Stimulated activated CD8-positive, alpha-beta memory T cell treated with anti-CD3 and anti-CD28 coated beads, Interleukin-2, amount 100 ng/mL, for 1 hour (primary cell): ENCODE measurements at places on chromosomes 5 and 9.

DNA sequence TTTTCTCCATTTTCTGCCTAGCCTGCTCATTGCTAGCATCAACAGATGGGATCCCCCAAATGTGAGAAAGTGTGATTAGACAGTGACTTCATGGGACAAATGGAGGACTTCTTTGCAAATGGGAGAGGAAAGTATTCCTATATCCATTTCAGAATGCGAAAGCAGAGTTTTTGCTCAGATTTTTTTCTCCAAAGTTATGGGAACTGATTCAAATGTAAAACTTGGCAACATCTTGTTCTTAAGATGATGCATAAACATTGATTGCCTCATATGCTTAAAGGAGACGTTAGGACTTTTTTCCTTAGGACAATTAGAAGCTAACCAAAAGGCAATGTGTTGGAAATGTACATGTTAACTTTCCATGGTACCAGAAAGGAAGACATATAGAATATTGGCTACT lies 704.3 kb upstream of the ZNF608 start:
- no peak for DNase-seq

DNA sequence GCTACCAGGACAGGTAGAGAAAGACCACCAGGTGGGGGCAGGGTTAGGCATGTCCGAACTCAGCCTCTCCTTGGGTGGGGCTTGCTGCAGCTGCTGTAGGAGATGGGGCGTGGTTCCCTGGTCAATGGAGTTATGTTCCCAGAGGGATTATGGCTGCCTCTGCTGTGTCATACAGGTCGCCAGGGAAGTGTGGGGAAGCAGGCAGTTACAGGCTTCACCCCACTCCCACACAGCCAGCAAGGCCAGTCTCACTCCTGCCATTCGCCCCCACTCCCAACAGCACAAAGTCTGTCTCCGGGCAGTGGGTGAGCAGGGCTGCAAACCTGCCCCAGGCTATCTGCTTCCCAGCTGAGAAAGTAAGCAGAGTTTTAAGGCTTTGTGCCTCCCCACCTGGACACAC lies 20.0 kb upstream of the CEP72 start:
- DNase-seq: no peak

- no peak for DNase-seq
These were observed 14.0 kb upstream of the PWWP2A start for GRCh38 chr5:160133071-160133917.

DNA sequence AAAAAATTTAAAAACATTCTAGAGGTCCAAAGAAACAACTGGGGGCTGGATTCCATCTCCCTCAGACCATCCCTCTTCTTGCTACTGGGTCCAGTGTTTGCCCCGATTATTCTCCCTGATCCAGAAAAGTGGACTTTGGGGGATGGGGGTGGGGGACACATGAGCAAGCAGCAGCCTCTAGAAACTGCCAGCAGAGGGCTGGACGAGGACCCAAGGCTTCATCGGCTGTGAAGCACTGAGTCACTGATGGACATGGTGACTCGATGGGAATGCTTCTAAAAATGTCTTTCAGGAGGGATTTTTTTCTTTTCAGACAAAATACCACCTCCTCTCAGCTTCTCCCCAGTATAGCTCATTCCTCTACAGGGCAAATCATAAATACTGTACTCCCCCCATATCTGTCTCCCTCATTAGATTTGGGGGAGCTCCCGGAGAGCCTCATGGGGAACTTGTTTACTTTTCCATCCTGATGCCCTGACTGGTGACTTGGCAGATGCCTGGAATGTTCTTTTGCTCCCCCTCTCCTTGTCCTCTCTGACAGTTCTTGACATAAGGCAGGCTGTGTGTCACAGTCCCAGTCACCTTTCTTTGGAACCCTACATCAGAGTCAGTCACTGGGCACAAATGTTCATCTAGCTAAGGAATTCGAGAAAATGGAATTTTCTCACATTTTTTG lies 67.2 kb upstream of the STC2 start:
- no peak for DNase-seq
